DND-41 (cell line): ENCODE measurements at places on chromosomes 2 and 18.
A peak's percentile ranks its signal among the peaks of the same experiment; 100 is the strongest.

DNA sequence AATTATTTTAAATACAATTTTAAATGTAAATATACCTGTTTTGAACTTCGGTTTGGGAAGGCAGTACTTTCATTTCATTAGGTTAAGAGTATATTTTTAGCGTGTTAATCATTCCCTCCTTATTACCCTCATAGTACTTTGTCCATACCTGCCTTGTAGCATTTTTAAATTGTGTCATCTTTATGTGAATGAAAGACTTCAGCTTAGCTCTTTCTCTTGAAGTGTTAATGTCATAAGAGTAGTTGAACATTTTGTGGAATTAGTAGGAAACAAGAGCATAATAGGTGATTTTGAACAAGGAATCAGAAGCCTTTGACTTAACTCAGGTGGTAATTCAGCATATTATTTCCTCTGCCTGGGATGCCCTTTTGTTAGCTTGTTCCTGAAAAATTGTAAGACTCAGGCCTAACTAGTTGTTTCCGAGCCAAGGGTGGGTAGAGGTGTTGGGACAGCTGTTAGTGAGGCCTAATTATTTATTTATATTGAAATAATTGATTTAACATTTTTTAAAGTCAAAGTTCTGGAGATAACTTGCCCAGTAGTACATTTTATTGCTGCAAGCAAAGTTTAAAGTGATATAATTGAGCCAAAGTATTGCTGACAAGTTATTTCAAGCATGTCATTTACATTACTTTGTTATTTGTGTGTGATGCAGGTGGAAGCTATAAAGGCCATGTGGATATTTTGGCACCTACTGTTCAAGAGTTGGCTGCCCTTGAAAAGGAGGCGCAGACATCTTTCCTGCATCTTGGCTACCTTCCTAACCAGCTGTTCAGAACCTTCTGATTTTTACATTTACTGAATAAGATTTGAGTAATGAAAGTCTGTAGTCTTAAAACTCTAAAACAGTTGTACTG lies 38.7 kb downstream of the DDX1 start:
- no peak overlapping the region for H3K27ac ChIP-seq
- DNase-seq: no peak
- H3K4me1 ChIP-seq: no peaks in the 10 kb centered on the region
- peaks cover 89% of the 10 kb centered on the region for H3K36me3 ChIP-seq
- no peaks in the 10 kb centered on the region for H3K27me3 ChIP-seq

GRCh38 chr2:238433300-238433915 lies 6.7 kb downstream of the ASB1 start:
- DNase-seq: no peak
- H3K27ac ChIP-seq: no peak overlapping the region
- no peak overlapping the region for H3K4me3 ChIP-seq
- peaks cover 11% of the 10 kb centered on the region for H3K4me1 ChIP-seq
- no peaks in the 10 kb centered on the region for H3K27me3 ChIP-seq

DNA sequence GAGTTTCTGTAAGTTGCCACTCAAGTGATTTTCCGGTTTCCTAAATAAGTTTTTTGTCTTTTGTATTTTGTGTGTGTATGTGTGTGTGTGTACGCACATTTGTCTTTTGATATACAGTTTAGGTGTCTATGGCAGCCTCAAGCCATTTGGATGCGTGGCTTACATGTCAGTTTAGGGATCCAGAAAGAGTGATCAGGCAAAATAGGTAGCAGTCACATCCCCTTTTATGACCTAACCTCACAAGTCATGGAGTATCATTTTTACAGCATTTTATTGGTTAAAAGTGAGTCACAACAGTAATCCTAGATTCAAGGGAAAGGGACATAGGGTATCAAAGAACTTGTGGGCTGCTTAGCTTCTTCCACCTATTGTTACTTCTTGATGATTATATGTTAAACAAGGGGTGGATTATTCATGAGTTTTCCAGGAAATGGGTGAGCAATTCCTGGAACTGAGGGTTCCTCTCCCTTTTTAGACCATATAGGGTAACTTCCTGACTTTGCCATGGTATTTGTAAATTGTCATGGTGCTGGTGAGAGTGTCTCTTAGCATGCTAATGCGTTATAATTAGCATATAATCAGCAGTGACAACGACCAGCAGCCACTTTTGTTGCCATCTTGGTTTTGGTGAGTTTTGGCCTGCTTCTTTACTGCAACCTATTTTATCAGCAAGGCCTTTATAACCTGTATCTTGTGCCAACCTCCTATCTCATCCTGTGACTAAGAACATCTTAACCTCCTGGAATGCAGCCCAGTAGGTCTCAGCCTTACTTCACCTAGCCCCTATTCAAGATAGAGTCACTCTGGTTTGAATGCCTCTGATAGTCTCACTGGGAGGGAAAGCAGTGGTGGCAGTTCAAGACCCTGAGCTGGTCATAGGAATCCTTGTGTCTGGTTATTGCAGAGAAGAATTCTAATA lies 8.6 kb upstream of the SOCS6 start:
- no peak overlapping the region for H3K27ac ChIP-seq
- H3K4me3 ChIP-seq: no peak overlapping the region
- no peak for DNase-seq
- no peaks in the 10 kb centered on the region for H3K4me1 ChIP-seq

DNA sequence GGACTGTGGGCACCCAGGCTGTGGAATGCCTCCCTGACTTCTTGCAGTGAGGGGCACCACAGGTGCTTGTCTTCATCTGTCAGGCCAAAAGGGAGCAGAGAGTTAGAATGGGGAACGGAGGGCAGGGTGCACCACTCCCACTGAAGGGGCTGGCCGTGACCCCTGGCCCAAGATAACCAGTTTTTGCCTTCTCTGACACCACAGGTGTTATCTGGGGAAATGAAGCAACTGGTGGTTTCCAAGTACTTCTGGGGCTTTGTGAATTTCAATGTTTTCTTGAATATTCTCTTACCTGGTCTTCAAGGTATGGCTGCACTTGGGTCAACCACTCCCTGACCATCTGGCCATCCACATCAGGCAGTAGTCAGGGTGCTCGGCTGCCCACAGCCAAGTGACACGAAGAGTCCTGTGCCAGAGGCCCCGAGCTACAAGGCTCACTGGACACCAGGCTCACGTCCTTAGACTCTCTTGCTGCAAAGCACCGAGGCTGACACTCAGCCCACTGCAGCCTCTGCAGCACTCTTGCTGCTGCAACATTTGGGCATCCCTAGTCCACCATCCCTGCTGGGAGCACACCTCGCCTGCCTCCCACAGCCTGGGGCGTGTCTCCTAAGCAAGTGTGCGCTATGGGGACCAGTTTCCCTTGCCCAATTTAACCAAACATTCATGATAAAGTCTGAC lies 57.0 kb downstream of the FAM178B start:
- no peak overlapping the region for H3K27ac ChIP-seq
- DNase-seq: no peak
- no peaks in the 10 kb centered on the region for H3K4me1 ChIP-seq

GRCh38 chr18:59861009-59861408 lies 38.8 kb upstream of the PMAIP1 start:
- DNase-seq: no peak
- no peaks in the 10 kb centered on the region for H3K27me3 ChIP-seq
- H3K4me3 ChIP-seq: no peak overlapping the region
- no peaks in the 10 kb centered on the region for H3K36me3 ChIP-seq
- peaks cover 2% of the 10 kb centered on the region; the same call in 1 of the 2 replicates for H3K4me1 ChIP-seq
- no peak overlapping the region for H3K27ac ChIP-seq

GRCh38 chr2:174919947-174920595 lies 85.1 kb downstream of the CHN1 start:
- H3K27ac ChIP-seq: no peak overlapping the region
- no peaks in the 10 kb centered on the region for H3K27me3 ChIP-seq
- H3K4me1 ChIP-seq: no peaks in the 10 kb centered on the region
- no peak for DNase-seq
- no peak overlapping the region for H3K4me3 ChIP-seq
- H3K36me3 ChIP-seq: no peaks in the 10 kb centered on the region

DNA sequence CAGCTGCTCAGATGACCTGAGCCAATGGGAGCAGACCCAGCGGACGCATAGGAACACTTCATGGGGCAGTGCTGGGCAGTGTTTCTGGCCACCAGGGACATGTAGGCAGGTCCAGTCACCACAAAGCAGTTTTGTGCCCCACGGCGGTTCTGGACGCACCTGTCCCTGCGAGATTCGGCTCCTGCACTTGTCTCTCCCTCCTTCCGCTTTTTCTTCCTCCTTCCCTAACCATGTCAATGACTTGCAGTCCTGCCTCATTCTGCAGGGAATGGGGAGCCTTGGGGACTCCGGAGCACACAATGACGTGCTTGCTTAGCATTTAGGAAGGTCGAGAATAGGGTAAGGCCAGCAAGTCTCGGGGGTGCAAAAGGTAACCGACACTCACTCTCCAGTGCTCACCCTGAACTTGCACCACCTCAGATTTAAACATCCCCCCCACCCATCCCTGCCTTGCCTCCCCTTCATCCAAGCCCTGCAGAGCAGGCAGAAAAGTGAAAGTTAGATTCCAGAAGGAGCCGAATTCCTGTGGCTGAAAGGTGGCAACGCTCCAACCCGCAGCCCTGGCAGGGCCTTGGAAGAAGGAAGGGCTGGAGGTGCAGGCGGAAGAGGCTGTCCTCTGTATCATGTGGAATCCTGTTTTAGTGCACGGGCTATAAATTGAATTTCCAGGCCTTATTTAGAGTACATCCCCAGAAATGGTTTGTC lies 40.5 kb upstream of the ATG16L1 start:
- 0 out of 2 replicates have a peak, but pooled peaks cover 3% of the 10 kb centered on the region for H3K36me3 ChIP-seq
- H3K4me1 ChIP-seq: no peaks in the 10 kb centered on the region
- DNase-seq: no peak
- no peaks in the 10 kb centered on the region for H3K27me3 ChIP-seq
- H3K4me3 ChIP-seq: no peak overlapping the region

- peak; percentile 68 for DNase-seq
- peak overlapping the region; percentile 67 for H3K27ac ChIP-seq
- no peaks in the 10 kb centered on the region for H3K27me3 ChIP-seq
Measured at GRCh38 chr2:169828141-169828811, 1.0 kb downstream of the UBR3 start.

DNA sequence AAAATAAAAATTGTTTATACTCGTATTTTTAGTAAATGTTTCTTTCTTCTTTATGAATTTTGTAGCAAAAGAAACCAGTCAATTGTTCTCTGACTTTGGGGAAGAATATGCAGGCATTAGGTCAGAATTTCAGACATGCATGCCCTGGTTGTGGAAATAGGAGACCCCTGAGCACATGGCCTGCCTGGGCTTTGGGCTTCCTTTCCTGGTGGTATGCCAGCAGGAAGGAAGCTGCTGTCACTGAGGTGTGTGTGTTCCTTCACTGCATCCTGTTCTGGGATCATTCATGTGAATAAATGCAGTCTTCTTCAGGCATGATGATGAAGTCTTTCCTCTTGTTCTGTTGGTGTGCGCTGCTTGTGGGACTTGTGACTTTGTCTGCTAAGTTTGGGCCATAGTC lies 920.2 kb upstream of the VRK2 start:
- no peak overlapping the region for H3K4me3 ChIP-seq
- no peaks in the 10 kb centered on the region for H3K27me3 ChIP-seq
- no peaks in the 10 kb centered on the region for H3K36me3 ChIP-seq
- H3K27ac ChIP-seq: no peak overlapping the region

DNA sequence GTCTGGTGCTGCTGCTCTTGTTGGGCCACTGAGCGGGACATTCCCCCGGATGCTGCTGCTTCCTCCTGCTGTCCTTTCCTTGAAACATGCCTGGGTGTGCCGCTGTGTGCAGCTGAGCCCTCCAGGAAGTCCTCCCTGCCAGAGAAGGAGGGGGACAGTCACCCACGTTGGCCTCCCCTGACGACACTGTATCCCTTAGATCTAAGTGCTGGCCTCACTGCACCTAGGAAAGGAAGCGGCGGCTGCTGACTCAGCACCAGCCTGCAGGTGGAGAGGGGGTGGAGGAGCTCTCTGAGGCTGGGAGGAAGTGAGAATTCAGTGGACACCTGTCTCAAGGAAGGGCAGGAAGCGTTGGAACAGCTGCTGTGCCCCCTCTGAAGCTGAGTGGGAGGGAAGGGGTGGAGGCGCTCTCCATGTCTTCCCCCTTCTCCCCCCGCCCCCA lies 239.8 kb downstream of the HAUS1 start:
- DNase-seq: peak; percentile 95
- no peaks in the 10 kb centered on the region for H3K27me3 ChIP-seq
- peaks cover 6% of the 10 kb centered on the region; the same call in 1 of the 2 replicates for H3K36me3 ChIP-seq

DNA sequence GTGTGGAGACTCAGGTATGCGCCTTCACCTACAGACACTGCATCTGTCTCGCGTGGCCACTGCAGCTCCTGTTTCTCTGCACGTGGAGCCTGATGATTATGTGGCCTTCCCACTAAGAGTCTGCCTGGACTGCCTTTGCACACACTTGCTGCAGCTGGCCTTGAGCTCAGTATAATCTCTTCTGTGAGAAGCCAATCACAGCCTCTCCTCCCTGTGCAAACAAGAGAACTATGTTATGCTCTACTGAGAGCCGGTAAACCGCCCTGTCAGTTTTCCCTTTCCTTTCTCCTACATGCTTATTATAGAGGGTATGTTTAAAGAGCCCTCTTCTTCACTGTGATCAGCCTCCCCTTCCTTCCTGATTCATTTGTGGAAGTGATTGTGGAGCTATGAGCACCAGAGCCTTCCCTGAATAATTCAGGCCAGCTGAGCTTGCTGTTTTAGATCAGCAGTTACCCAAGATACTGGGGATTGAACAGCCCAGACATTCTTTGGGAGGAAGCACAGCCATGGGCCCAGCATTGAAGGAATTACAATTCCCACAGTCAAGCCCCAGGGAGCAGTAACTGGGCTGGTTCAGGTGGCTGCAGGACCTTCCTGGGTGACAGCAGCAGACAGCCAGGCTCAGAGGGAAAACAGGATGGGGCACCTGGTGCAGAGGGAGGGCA lies 3.7 kb upstream of the TGFA start:
- no peak for DNase-seq
- no peak overlapping the region for H3K4me3 ChIP-seq
- H3K4me1 ChIP-seq: peaks cover 22% of the 10 kb centered on the region
- H3K27me3 ChIP-seq: peaks cover 69% of the 10 kb centered on the region
- no peak overlapping the region for H3K27ac ChIP-seq

DNA sequence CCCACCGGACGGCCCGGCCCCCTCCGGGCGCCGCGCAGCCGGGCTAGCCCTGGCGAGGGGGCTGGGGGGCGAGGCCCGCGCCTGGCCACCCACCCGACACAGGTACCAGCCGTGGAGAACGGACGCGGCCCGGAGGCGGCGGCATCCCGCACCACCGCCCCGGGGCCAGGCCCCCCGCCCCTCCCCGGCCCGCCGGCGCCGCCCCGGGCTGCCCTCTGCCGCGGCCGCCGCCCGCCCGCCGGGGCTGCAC lies 405 bp downstream of the SOS1 start:
- H3K4me3 ChIP-seq: peak overlapping the region; percentile 85
- peak overlapping the region; percentile 92 for H3K27ac ChIP-seq
- no peak for DNase-seq
- H3K4me1 ChIP-seq: peaks cover 58% of the 10 kb centered on the region
- peaks cover 19% of the 10 kb centered on the region for H3K36me3 ChIP-seq

- H3K4me3 ChIP-seq: peak overlapping the region; percentile 21; the same call in 1 of the 2 replicates
- peak overlapping the region; percentile 91 for H3K27ac ChIP-seq
- DNase-seq: peak; percentile 49
- no peaks in the 10 kb centered on the region for H3K27me3 ChIP-seq
- peaks cover 90% of the 10 kb centered on the region for H3K4me1 ChIP-seq
Measured at GRCh38 chr2:197028230-197028629, 101.7 kb upstream of the PGAP1 start.

GRCh38 chr2:10395893-10396292 lies 52.2 kb downstream of the ODC1 start:
- no peaks in the 10 kb centered on the region for H3K4me1 ChIP-seq
- no peaks in the 10 kb centered on the region for H3K27me3 ChIP-seq
- H3K4me3 ChIP-seq: no peak overlapping the region
- H3K36me3 ChIP-seq: no peaks in the 10 kb centered on the region

- H3K27ac ChIP-seq: no peak overlapping the region
- H3K4me3 ChIP-seq: no peak overlapping the region
- no peaks in the 10 kb centered on the region for H3K36me3 ChIP-seq
- no peaks in the 10 kb centered on the region for H3K4me1 ChIP-seq
- no peaks in the 10 kb centered on the region for H3K27me3 ChIP-seq
Measured at GRCh38 chr18:65942854-65943253, 192.0 kb downstream of the CDH7 start.
